ENCODE measurements at places on chromosomes 4 and X.

DNA sequence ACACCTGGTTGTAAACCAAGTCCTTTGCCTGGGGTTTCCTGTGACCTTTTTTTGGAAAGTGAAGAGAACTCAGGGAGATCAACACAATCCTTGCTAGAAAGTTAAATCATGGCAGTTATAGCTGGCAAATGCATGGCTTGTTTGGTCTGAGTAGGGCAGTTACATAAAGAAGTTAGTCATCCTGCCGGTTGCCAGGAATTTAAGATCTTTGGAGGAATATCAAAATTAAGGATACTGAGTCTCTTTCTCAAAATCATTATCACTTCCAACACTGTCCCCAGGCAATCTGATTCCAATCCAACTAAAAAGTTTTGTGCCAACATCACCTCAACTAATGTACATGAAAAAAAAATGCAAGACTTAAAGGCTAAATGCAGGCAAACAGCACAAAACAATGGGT, 40.3 kb downstream of the C4orf54 start:
- no peak for DNase-seq

DNA sequence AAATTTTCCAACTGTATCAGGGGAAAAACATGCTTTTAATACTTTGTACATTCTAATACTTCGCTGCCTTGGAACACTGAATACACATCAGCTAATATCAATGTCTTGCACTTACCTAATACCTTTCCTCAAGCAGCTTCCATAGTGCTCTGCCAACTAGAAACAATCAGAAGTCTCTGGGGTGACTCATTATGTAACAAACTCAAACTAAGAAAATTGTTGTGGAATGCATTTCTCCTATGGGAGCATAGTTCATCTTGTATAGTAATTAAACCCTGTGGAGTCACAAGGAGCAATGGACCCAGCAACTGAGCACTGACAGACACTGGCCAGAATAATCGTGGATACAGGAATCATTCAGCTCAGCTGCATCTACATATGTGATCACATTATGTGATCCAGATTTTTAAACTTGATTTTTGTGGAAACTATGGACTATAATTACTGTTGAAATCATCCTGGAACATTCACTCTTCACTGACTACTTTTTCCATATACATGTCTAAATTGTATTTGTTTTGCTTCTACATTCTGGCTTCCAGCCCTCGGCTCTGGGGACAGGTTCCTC, 496.9 kb downstream of the TMA16 start:
- DNase-seq, result no peak

DNA sequence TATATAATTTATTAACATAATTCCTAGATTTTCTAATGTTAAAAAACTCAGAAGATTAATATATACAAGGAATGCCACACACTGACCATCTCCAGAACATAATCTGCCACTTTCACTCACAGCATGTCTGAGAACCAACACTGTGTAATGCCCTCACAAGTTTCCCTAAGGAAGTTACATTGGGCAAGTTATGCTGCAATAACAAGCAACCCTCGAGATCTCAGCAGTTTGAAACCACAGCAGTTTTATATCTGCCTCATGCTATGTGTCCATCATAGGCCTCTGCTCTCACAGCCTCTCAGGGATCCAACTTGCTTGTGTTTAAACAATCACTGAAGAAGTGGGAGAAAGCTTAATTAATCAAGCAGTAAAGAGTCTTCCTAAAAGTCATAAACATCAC, 250.0 kb upstream of the SLC7A11 start:
- no peak for DNase-seq

DNA sequence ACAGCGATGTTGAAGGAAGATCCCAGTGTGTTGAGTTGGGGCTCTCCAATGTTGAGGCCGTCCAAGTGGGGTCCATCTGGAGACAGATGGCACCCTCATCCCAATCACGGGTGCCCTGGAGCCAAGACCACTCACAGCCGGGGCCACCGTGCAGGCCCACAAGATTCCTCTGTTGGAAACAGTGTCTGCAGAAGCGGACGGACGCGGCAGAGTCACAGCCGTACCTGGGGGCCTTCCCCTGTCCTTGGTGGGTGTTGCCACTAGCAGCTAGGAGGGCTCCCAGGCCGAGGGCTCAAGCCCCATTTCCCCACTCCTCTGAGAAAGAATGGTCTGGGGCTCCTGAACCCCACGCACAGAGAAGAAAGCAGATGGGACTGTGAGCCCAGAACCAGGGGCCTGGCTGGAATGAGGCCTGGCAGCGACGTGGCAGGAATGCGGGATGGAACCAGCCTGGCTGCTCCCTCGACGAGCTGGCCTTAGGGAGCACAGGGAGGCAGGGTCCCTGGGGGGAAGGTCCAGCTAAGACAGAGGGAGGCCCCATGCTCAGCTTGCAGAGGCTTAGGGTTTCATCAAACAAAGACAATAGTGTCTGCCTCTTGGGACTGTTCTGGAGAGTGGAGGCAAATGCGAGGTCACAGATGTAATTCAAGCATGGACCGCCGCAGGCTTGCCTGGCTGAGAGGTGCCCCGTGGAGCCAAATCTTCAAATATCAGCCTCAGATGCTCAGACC, 228.9 kb downstream of the AFAP1 start:
- no peak for DNase-seq

DNA sequence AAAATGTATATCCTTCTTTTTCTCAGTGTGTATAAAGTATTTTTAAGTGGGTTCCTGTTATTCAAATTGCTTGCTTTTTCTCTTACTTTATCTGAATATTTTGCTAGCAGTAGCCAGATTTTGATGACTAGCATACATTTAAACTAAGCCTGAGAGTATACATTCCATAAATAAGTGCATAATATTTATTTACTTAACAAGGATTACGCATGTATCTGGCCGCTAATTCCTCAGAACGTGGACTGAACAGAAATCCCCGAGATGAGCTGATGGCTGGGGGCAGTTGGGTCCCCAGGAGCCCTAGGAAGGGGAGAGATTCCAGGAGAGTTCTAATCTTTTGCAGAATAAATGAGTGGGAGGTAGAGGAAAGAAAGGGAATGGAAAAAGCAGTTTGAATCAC, 91.0 kb downstream of the PHOX2B start:
- no peak for DNase-seq

GRCh38 chrX:112941209-112941837, 100.7 kb upstream of the AMOT start:
- no peak for DNase-seq

DNA sequence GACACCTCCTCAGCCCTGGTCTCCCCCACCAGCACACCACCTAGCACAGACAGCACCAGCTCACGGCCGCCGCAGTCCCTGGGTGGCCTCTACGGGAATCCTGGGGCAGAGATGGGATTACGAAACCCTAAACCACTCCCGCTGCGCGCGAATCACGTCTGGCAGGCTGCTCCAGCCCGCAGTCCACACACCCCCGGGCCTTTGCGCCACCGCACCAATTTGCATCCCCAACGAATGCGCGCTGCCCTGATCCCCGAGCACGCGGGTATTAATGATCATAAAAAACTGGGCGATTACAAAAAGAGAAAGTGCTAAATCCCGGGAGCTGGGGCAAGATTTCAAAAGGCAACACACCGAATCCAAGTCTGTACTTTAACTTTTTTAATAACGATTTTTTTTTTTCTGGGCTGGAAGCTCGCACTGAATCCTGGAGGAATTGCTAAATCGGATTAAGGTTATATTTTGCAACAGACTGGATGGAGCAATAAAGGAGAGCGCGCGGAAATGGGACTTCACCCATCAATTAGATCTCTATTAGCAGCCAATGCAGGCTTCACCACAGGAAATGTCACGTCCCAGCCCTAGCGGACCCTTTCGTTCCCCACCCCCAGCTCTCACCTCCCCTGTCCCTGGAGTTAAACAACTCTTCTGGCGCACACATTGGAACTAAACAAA, 69.8 kb upstream of the TMEM33 start:
- DNase-seq, result peak; percentile 16

DNA sequence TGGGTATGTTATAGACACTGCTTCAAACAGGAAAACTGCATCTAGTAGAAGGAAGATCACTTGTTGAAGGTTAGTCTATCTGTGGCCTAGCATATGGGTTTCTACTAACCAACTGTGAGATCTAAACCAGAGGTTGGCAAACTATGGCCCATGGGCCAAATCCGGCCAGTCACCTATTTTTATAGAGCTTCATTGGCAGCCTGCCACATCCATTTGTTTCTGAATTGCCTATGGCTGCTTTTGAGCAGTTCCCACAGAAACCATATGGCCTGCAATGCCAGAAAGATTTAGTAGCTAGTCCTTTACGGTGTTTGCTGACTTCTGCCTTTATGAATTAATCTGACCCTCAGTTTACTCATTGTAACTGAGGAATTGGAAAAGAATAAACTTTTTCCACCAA, 71.1 kb downstream of the MID1 start:
- DNase-seq, result no peak

DNA sequence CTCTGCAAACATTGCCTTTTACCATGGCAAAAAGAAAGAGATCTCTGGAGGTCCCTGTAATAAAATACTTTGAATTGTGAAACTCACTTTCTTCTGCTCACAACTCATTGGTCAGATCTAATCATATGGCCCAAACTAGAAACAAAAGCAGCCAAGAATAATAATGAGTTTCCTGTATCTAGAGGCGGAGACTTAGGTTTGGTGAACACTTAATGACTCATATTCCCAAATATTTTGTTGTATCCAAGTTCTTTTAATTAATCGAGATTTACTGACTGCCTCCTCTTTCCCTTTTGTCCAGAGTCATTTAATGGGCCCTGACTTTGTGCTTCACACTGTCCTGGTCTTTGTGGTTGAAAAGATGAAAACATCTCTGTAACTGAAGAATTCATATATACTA, 190.6 kb downstream of the CCSER1 start:
- DNase-seq, result peak; percentile 93

DNA sequence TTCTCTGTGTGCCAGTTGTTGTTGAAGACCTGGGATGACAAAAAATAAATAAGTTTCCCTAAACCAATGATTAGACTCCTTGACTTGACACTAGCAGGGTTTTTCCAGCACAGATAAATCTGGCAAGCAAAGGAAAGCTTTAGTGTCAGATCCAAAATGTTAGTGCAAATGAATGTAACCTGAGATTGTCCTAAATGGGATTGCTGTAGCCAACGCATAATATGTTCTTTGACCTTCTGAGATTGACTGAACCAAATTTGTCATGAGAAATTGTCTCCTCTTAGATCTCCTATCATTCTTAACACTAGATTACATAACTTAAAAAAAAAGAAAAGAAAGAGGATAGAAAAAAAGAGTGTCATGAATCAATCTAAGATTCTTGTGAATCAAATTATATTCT, 196.5 kb downstream of the RELL1 start:
- no peak for DNase-seq

- DNase-seq, result no peak
Observed at GRCh38 chr4:68858039-68858438, 42.2 kb downstream of the UGT2B10 start.

All from fibroblast of pulmonary artery (primary cell).